ENCODE measurements at places on chromosomes 1 and 21. TPM values are rescaled to one million over a fixed set of nuclear protein-coding genes. Genes with fewer than 3 reads are reported as not detected.

- no peak for DNase-seq
Observed at GRCh38 chr1:226520640-226521355, 27.8 kb upstream of the STUM start.

DNA sequence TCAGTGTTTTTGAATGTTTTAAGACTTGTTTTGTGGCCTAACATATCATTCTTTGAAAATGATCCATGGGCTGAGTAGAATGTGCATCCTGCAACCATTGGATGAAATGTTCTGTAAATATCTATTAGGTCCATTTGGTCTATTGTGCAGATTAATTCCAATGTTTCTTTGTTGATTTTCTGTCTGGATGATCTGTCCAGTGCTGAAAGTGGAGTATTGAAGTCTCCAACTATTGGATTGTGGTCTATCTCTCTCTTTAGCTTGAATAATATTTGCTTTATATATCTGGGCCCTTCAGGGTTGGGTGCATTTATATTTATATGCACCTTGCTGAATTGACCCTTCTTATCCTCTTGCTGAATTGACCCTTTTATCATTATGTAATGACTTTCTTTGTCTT is 181.5 kb downstream of the DNAH14 start:
- no peak for DNase-seq

- no peak for DNase-seq
Observed at GRCh38 chr1:2810899-2811532, 9.5 kb upstream of the TTC34 start.

DNA sequence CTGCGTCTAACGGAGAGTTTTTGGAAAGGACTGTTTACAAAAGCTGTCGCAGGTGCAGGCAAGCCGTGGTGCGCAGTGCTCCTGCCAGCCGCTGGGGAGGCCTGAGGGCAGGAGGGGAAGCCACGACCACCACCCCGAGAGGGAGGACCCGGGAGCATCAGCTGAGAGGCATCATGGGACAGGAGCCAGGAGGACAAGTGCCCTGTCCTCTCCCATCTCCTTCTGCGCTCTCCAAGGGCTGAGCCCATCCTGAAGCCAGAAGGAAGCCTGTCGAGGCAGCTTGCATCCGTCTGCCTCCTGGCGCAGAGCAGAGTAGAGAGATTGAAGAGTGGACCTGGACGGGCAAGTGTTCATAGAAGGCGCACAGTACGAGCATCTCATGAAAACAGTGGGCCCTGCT is 310.9 kb downstream of the KIF26B start:
- DNase-seq: no peak

Gene PLA2G4A
- total RNA-seq: 4.9 TPM

Gene RER1
- 101 TPM for total RNA-seq

Gene SLC50A1
- total RNA-seq: 30.9 TPM

Gene SERBP1
- total RNA-seq: 210 TPM

Gene SERPINC1
- total RNA-seq: not detected

Gene RWDD3
- 17.7 TPM for total RNA-seq
